ENCODE measurements at places on chromosomes 2 and 18. TPM values are rescaled to one million over a fixed set of nuclear protein-coding genes. Genes with fewer than 3 reads are reported as not detected.

The FLACC1 gene
- 0.27 TPM for total RNA-seq

The ARHGEF4 gene
- total RNA-seq: 56.0 TPM

The CNTNAP5 gene
- not detected for total RNA-seq

The TEX44 gene
- total RNA-seq: 10.6 TPM

The MC5R gene
- total RNA-seq: not detected

The CCDC121 gene
- 6.2 TPM for total RNA-seq

DNA sequence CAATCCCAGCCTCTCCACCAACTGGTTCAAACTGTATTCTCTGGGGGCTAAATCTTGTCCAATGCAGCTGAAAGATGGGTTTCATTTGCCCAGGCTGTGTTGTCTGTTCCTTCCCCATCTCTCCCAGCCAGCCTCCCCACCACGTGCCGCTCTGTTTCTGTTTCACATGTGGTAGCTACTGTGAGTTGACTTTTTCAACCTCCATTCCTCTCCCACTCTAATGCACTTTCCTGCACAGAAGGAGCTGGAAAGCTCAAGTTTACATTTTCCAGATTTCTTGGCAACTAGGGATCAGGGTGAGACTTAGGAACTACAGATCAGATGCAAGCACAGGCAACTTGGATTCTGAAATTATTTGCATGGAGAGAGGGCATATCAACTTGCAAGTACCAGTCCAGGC, 19.0 kb upstream of the NPAS2 start:
- DNase-seq: no peak

DNA sequence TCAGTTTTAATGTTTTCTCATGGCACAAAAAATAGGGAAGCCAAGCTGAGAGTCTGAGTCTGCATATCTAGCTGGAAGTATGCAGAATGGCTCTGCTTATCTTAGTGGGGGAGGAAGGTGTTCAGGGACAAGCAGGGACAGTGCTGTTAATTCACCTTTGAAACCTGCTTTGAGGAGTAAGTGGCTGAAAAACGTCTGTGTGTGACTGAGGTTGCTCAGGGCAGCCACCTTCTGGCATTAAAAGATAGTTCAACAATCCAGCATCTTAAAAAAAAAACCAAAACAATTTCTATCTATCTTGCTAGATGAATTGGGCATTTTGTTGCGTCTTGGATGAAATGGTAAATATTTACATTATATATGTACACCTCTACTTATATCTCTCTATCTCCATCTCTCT, 2.0 kb upstream of the TRPM8 start:
- no peak for DNase-seq

GRCh38 chr2:164777847-164778461, 63.7 kb downstream of the COBLL1 start:
- DNase-seq: no peak

DNA sequence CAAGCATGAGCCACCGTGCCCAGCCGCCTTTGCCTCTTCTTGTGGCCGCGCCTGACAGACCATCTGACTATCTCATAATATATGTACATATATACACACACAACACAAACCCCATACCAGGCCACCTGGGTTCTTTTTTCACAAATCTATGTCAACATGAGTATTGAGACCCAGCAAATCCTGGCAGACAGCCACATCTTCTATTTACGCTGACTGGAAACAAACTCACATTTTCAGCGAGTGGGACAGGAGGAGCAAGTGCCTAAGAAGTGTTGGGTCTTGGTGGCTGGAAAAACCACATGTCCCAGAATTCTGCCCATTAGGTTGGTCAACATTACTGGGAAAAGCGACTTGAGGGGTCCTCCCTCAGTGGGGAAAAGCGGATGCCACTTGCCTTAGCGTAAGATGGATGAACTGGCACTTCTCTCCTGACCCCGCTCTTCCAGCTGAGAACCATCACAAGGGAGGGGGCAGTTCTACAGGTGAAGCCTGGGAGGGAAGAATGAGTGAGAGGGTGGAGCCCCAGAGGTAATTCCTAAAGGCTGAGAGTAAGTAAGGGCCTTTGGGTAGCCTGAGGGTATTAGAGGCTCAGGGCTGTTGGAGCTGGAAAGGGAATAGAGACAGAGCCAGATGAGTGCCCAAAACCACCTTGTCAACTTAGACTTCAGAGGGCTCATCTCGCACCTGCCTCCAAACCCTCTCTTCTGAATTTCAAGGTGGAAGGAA, 1.9 kb downstream of the SCYGR3 start:
- no peak for DNase-seq

- no peak for DNase-seq
These were observed 1.7 kb downstream of the TMBIM1 start for GRCh38 chr2:218290316-218291261.

GRCh38 chr18:59379772-59380522, 20.9 kb upstream of the LMAN1 start:
- DNase-seq: no peak

GRCh38 chr2:215466097-215466909, 30.4 kb upstream of the FN1 start:
- no peak for DNase-seq

- no peak for DNase-seq
These were observed 134.8 kb upstream of the FSHR start for GRCh38 chr2:49288902-49289700.

Data from prostate gland (tissue), 2 donors.